ENCODE measurements at places on chromosomes 2 and 18. TPM values are rescaled to one million over a fixed set of nuclear protein-coding genes. Genes with fewer than 3 reads are reported as not detected.

The DPP10 gene
- not detected for total RNA-seq

The UGT1A10 gene
- total RNA-seq, result not detected

The SEC11C gene
- total RNA-seq, result 31.8 TPM

The EGR4 gene
- total RNA-seq, result not detected

The ASB3 gene
- total RNA-seq, result 14.4 TPM

The CD8B gene
- 1.2 TPM for total RNA-seq

The TTN gene
- total RNA-seq, result 41.7 TPM

- no peak overlapping the region for H3K4me3 ChIP-seq
- H3K4me1 ChIP-seq, result no peaks in the 10 kb centered on the region
- H3K27me3 ChIP-seq, result no peaks in the 10 kb centered on the region
- H3K36me3 ChIP-seq, result peaks cover 4% of the 10 kb centered on the region
Measured at GRCh38 chr2:108460345-108461037, 11.5 kb downstream of the GCC2 start.

DNA sequence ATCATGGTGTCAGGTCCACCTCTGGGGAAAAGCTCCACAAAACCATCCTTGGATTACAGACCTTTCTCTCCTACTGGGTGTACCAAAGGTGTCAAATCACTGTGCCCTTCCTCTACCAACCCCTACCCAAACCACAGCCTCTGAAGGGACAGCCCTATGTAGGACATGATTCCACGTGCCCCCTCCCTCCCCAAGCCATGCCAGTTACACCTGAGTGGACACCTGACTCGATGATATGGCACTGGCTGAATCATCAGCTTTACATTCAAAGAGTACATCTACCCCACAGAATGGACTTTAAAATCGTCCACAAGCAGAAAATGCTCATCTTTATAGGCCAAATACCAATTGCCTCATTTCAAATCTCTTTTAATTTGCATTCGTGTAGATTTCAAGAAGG lies 26.0 kb downstream of the TRABD2A start:
- H3K4me1 ChIP-seq, result no peaks in the 10 kb centered on the region
- no peak for DNase-seq
- no peaks in the 10 kb centered on the region for H3K27me3 ChIP-seq
- H3K4me3 ChIP-seq, result no peak overlapping the region

DNA sequence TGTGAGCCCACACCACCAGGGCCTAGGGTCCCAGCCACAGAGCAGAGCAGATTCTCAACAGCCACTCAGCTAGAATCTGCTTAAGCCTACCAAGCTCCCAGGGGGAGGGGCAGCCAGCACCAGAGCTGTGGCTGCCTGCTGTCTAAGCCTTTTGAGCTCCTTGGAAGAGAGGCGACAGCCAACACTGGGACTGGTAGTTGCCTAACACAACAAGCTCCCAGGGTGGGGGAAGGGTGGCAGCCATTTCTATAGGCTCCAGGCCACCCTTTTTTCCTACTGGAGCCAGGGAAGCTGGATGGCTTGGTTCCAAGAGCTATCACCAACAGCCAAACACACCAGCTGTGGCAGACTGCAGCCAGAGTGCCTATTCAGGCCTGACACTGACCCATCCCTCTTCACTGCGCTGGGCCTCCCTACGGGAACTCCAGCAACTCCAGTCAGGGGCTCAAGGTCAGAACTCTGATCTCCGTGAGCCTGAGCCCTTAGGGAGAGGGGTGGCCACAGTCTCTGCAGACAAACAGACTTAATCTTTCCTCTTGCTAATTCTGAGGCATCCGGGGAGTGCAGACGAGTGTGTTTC lies 1824.3 kb upstream of the CELF4 start:
- no peaks in the 10 kb centered on the region for H3K4me1 ChIP-seq
- no peak overlapping the region for H3K4me3 ChIP-seq
- H3K27ac ChIP-seq, result no peak overlapping the region
- DNase-seq, result no peak

DNA sequence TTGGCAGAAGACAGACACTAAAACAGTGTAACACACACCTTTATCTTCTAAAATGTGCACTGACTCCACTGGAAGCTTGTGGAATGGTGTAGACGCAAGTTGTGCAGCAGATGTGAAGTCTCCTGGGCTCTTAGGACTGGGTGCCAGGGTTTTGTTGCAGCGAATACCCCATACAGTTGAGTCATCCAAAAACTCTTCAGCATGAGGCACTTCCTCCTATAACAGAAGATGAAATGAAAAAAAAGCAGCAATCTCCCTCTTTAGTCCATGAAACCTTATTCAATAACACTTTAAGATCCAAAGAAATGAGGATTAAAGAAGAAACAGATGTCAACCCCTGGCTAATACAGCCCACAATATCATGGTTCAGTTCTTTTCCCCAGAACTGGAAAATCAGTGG lies 22.2 kb downstream of the BUB1 start:
- no peaks in the 10 kb centered on the region for H3K4me1 ChIP-seq
- no peak overlapping the region for H3K27ac ChIP-seq
- H3K4me3 ChIP-seq, result no peak overlapping the region

DNA sequence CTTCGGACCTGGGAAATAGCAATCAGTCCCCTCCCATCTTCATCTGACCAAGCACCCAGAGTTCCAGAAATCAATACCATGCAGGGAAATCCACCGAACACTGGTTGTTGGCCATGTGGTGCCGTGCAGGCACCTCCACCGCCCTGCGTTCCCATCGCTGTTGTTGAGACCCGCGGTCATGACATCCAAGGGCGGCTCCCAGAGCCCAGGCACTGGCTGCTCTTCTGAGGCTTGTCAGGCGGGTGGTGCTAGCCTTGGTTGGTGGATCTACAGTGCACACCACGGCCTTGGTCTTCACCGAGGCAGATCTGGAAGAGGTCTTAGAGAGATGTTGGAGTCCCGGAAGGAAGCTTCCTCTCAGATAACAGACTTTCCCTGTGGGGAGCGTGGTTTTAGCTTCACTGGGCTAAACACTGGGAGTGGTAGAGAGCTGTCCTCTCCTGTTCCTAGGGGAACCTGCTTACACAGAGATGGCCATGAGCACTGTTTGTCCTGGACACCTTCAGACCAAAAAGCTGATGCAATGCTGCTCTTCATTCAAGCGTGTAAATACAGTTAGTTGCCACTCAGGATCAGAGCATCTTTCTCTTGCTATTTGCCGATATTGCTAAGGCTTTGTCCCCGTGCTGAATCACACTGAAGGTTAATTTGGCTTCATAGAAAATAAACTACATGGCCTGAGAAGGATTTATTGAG lies 58.3 kb downstream of the SMIM21 start:
- DNase-seq, result no peak
- no peaks in the 10 kb centered on the region for H3K36me3 ChIP-seq
- no peaks in the 10 kb centered on the region for H3K4me1 ChIP-seq
- H3K4me3 ChIP-seq, result no peak overlapping the region

DNA sequence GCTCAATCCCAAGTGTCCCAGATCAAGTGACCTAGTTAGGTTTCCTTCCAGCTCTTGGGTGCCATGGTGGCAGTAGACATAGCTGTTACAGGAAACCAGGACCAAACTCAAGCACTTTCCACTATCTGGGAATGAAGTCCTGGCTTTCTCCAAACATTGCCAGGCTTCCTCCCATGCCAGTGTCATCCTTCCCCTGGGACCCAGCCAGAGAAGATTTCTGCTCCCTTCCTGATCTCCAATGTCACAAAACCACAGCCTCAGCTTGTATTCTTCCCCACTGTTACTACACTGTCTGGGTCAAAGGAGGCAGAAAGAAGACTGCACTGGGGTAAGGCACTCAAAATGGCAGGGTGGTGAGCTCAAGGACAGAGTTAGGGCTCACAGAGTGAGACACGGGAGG lies 347.1 kb downstream of the TNS1 start:
- H3K27ac ChIP-seq, result no peak overlapping the region
- no peak for DNase-seq
- H3K36me3 ChIP-seq, result no peaks in the 10 kb centered on the region

DNA sequence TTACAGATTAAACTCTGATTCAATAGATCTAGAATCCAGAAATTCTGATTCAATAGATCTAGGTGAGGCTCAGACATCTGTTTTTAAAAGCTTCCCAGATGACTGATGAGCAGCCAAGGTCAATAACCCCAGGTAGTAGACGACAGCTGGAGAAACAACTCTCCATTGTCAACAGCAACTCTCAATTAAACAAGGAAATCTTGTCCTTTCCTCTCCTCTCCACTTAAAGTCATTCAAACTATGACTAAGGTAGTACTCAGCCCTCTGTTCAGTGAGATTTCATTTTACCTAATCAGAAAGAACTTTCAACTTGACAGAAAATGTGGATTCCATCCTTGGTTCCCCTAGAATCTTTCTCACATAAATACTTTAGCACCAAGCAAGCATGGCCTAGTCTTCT lies 94.6 kb upstream of the SCG2 start:
- H3K4me3 ChIP-seq, result no peak overlapping the region
- H3K36me3 ChIP-seq, result no peaks in the 10 kb centered on the region
- no peaks in the 10 kb centered on the region for H3K27me3 ChIP-seq
- DNase-seq, result no peak
- no peak overlapping the region for H3K27ac ChIP-seq

DNA sequence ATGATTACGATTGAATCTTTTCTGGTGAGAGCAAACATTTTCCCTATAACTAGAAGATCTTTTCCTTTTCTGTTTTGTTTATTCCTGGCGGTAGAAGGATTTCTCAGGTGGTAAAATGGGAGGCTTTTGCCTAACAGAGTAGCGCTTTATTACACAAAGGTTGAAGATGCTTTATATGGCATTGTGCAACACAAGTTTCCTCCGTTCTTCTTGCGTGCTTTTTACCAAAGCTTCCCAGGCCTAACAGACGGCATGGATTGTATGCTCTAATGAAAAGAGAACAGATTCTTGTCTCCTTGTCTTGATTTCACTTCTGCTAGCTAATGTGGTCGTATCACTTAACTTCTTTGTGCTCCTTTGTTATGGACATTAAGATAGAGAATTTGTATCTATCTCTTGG lies 43.8 kb downstream of the MYO1B start:
- H3K36me3 ChIP-seq, result no peaks in the 10 kb centered on the region
- DNase-seq, result no peak
- no peaks in the 10 kb centered on the region for H3K27me3 ChIP-seq
- peaks cover 5% of the 10 kb centered on the region for H3K4me1 ChIP-seq
- no peak overlapping the region for H3K27ac ChIP-seq

DNA sequence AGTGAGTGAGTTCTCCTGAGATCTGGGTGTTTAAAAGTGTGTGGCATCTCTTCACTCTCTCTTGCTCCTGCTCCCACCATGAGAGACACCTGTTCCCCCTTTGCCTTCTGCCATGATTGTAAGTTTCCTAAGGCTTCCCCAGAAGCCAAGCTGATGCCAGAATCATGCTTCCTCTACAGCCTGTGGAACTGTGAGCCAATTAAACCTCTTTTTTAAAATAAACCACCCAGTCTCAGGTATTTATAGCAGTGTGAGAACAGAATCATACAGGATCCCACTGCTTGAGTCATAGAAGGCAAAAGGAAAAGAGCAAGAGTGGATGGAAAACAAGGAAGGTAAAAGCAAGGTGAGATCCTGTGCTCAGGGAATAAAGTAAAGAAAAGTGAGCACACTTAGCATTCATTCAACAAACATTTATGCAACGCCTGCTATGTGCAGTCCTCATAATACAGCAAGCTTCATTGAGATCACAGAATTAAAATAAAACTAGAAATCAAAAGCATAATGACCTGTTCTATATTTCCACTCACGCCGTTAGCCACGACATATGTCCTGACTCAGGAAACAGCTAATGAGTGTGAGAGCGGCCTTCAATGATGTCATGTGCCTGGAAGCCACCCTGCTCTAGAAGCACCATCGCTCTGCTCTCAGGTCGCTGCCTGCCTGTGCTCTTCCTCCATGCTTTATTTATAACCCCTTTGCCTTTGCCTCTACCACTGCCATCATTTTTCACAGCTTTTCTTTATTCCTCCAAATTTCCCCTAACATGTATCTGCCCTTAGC lies 11.3 kb upstream of the COPS8 start:
- H3K4me1 ChIP-seq, result no peaks in the 10 kb centered on the region
- no peak for DNase-seq
- H3K27ac ChIP-seq, result no peak overlapping the region

GRCh38 chr2:239695728-239696240 lies 295.0 kb upstream of the HDAC4 start:
- no peak overlapping the region for H3K4me3 ChIP-seq
- H3K27ac ChIP-seq, result no peak overlapping the region
- H3K36me3 ChIP-seq, result no peaks in the 10 kb centered on the region

Measured in aorta (tissue), 5 donors.